Left renal cortex interstitium (tissue), 4 donors: ENCODE measurements at places on chromosomes 6 and 20. TPM values are rescaled to one million over a fixed set of nuclear protein-coding genes. Genes with fewer than 3 reads are reported as not detected.

DNA sequence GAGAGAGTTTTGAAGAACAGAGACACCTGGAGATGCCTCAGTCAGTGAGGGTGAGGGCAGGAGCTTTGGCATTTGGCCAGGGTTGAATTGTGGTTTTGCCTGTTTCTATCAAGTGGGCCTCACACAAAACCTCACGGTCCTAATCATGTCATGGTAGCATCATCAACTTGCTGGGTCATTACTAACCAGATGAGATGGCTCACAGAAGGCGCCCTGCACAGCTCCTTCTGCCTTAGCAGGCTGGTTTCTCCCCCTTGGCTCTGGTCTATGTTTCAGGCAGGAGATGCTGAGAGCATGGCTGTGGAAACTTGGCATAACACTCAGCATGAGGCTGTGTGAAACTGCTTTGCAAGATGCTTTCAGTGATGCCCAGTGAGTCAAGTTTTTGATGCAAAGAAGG, 99.3 kb downstream of the LRRC1 start:
- no peak for DNase-seq

DNA sequence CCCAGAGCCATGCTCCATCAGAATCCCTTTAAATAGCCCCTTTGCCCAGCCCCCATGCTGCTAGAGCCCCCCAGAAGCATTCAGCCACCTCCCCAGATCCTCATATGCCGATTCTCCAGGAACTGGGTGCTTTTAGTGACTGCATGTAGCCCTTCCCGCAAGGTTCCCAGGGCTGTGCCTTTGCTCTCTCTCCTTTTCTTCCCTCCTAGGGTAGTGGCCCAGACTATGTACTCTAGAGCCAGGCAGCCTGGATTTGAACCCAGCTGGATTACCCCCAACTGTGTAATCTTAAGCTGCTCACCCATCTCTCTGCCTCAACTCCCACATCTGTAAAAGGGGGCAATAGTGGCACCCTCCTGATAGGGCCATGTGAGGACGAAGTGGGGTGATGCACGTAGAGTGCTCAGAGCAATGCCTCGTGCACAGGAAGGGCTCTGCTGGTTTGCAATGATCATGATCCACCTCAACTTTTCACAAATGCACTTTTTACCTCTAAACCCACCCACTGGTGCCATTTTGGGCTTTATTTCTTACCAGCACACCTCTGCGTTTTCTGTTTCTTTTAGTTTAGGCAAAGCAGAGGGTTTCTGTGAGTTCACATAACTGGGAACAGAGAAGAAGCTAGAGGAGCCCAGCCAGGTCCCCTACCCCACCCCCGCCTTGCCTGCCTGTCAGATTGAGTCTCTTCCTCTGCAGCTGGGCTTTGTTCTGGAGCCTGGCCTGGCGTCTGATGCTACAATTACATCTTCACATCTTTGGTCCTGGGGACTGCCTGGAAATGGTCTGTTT, 396.5 kb downstream of the RNGTT start:
- no peak for DNase-seq

CCN5 gene
- 0.10 TPM for polyA plus RNA-seq

GRCh38 chr20:40883097-40883496, 145.5 kb upstream of the TOP1 start:
- DNase-seq = no peak

DNA sequence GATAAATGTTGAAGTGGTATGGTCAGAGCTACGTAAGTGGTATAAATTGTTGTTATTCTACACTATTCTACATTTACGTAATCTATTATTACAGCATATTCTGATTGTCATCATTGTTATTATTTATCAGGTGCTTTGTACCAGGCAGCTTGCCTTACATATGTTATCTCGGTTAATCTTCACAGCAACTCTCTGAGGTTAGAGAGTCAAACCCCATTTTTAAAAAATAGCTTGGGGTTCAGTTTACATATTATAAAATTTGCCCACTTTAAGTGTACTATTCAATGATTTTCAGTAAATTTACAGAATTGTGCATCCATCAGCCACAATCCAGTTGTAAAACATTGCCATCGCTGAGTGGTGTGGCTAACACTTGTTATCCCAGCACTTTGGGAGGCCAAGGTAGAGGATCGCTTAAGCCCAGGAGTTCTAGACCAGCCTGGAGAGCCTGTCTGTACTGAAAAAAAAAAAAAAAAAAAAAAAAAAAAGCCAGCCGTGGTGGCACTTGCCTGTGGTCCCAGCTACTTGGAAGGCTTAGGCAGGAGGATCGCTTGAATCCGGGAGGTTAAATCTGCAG, 35.5 kb downstream of the PPP1R16B start:
- DNase-seq = no peak

GRCh38 chr6:3510617-3511016, 53.8 kb upstream of the SLC22A23 start:
- no peak for DNase-seq

GRCh38 chr6:81998432-81998831, 246.0 kb upstream of the TENT5A start:
- no peak for DNase-seq

OR2B6 gene
- polyA plus RNA-seq = 0.43 TPM

DNA sequence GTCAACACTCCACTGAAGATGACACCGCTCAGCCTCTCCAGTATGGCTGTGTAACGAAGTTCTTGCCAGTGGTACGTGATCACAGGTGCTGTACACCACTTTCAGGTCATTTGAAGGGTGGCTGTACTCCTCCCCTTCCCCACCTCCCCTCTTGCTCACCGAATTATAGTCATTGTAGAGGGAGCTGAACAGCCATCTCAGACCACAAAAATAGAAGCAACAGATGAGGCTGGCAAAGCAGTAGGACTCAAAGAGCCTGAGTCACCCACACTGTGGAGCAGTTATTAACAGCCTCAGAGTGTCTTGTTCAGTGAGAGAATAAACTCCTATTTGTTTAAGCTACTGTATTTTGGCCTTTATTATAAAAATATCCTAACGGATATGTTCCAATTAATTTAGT, 192.5 kb upstream of the MCHR2 start:
- no peak for DNase-seq

DNA sequence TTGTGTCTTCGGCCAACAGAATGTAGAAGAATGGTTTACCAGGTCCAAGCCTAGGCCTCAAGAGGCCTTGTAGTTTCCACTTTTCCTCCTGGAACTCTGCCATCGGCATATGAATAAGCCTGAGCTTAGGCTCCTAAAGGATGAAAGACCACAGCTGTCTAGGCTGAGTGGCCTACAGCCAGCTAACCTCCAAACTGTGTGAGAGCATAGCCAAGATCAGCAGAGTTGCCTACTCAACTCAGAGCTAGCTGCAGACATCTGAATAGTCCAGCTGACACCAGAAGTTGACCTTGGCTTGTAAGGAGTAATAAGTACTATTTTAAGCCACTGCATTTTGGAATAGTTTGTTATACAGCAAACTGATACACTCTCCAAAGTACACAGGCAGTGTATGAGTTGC, 52.6 kb upstream of the SMIM29 start:
- DNase-seq = no peak

ALDH5A1 gene
- 26.6 TPM for polyA plus RNA-seq

DNA sequence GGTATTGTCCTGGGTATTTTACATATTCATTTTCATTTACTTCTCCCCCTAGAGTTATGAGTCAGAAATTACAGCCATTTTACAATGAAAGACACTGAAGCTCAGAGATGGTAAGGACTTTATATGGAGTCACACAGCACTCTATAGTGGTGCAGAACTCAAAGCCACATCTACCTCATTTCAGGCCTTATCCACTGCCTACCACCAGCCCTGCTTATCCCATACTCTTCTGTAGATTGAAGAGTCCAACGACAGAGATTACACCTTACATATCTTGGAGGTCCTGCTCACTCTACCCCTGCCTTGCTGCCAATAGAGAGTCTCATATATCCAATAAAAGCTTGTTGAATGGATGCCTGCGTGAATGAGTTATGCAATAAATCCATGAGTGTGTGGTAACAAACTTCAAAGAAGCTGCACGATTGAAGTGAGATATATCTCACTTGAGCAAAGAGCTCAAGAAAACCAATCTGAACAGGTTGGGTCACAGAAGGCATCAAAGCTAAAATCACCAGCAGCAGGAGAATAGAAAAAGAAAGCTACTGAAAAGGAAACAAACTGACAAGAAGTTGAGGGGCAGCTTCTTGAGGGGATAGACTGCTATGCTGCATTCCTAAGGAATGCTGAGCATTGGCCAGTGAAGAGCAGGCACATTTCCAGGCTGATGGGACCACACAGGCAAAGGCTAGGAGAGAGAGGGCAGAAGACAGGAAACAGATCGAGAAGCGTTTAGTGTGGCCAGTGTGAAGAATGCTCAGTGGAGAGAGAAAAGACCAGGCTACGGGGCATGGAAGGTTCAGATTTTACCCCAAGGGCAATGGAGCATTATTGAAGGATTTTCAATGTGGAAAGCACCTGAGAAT, 585.6 kb downstream of the DHX35 start:
- no peak for DNase-seq

DNA sequence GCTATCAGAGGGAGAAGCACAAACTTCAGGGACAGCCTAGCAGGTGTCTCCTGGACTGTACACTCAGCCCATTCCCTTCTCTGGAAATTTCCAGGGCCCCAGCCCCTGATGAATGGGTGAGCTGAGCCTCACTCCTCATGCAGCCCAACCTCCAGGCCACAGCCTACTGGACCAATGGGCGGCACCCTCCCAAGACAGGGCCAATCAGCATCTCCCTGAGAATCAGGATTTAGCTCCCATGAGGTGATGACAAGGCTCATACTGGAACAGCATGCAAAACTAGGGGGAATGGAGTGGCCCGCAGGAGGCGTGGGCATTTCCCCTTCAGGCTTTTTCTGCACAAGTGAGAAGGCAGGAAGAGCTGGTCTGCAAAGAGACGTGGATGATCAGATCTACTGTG, 29.0 kb downstream of the NFATC2 start:
- no peak for DNase-seq

DNA sequence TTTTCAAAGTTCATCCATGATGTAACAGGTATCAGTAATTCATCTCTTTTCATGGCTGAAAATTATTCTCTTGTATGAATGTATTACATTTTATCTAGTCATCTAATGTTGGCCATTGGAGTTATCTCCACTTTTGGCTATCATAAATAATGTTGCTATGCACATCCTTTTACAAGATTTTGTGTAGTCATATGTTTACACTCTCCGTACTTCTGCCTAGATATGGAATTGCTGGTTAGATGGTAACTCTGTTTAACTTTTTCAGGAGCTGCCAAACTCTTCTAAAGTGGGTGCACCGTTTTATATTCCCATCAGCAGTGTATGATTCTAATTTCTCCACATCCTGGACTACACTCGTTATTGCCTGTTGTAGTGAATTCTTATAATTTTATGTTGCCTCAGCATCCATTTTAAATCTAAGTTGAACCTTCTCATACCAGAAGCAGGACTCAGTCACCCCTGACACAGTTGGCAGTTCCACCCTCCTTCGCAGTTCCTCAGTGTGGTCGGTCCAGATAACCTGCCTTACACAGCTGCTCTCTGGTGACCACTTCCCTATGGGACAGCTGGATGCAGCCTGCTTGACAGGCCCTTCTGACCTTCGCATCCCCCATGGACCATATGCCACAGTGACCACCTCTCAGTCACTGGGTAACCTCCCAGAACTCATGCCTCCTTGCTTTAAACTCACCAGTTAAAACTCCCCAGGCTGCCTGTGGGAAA, 33.9 kb downstream of the KIZ start:
- DNase-seq = no peak

DNA sequence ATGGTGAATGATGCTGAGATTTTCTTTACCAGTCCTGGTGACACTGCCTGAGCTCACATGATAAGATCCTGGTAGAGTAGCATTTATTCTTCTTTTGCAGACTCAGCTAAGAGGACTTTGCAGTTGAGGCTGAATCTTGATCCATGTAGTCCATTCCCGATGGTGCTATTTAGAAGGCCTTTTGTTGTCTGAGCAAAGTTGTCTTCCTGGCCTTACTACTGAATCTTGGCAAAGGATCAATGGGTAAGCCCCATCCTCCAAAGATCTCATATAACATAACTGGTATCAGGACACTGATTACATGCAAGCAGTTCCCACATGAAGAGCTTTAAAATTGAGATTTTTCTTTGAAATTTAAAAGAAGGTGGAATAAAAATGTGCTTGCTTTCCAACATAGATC, 291.6 kb downstream of the SOX4 start:
- no peak for DNase-seq
